ENCODE measurements at places on chromosomes 2 and 18.

GRCh38 chr2:127074358-127074757 is 32.6 kb downstream of the BIN1 start:
- no peak for DNase-seq

- no peak for DNase-seq
Observed at GRCh38 chr2:148742373-148742772, 97.8 kb downstream of the EPC2 start.

DNA sequence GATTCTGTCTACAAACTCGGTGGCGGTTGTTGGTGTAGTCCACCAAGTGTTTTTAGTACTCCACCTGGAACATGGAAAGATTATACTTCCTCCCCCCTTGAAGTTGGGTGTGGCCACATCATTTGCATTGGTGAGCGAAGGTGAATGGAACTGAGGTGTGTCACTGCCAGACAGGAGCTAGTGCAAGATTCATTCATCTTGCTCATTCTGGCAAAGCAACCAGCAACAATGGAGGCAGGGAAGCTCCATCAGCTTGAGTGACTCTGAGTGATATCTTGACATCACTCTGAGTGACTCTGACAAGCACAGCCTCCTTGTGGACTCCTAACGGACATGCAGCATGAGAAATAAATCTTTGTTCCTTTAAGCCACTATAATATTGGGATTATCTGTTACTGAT is 54.7 kb upstream of the SLC1A4 start:
- peak; percentile 18 for DNase-seq

DNA sequence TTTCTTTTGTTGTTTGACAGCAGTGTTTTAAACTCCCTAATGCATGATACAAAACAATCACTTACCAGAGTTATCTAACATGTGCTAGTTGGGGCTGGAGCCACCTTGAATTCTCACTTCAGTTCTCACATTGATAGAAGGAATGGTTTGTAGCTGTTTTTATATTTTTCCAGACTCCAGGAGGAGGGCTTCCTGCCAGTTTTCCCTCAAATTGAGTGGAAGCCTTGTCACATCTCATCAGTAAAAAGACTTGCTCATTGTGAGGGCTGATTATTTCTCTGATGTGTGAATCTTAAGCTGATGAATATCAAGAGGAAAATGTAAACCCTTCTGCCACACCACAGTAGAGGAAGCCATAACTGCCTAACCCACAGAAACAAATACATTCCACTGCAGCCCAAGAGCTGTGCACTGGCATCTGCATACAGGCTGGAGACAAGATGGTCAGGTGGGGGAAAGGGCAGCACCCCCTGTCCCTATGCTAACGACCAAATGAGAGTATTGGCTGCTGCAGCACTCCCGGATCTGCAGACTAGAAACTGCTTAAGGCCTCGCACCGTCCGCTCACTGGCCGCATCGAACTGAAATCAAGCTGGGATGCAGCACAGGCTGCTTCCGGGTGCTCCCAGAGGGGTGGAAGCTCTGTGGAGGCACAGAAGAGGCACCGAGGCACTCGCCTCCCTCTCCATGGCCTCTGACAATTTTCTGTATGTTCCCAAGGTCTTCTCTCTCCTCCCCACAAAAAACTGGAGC is 73.7 kb upstream of the TPO start:
- no peak for DNase-seq

DNA sequence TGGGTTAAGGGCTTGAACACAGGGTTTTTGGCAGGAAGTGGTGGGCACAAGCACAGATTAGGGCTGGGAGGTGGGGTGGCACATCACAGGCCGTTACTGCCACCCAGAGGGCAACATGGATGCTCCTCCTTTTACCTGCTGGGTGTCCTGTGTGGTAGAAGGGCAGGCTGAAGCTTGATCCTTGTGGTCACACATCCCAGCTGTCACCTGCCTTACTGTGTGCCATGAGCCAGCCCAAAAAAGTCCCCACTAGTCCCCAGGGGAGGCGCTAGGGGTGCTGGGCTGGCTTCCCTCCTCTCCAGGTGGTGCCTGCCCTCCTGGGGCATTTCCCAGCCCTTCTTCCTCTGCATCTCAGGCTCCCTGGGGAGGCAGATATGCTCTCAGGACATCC is 50.5 kb upstream of the ALPP start:
- no peak for DNase-seq

DNA sequence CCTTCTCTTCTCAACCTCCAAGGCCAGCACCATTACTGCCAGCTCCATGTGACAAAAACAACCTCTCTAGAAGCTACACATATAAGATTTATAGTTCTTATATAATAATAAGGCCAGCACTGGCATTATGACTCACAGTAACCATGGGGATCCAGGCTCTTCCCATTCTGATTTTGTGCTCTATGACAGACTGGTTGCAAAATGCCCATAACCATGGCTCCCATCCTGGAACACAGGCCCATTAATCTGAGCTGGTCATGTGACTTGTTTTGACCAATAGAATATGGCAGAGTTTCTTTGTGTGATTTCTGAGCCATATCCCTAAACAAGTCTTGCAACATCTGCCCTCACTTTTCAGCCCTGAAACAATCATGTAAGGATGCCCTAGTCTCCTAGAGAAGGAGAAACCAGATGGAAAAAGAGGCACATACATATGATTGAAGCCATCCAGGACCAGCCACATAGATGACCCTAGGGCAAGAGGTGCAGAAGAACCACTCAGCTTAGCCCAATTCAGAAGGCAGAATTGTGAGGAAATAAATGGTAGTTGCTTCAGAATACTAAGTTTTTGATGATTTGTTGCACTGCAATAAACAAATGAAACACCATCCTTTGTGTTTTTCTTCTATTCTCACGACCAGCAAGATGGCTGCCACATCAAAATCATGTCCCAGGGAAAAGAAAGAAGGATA is 173.9 kb downstream of the SUCLG1 start:
- DNase-seq, result no peak

- no peak for DNase-seq
Observed at GRCh38 chr2:233597522-233597921, 19.9 kb upstream of the UGT1A8 start.

DNA sequence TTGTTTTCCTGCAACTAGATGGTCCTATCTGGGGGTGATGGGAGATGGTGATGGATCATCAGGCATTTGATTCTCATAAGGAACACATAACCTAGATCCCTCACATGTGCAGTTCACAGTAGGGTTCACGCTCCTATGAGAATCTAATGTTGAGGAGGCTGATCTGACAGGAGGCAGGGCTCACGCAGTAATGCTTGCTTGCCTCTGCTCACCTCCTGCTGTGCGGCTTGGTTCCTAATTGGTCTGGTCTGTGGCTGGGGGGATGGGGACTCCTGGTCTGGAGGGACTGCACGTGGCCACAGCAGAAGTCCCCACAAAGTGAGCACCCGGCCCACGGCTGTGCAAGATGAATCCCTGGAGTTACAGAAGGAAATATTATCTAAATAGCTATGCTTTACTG is 11.3 kb downstream of the MC5R start:
- no peak for DNase-seq

DNA sequence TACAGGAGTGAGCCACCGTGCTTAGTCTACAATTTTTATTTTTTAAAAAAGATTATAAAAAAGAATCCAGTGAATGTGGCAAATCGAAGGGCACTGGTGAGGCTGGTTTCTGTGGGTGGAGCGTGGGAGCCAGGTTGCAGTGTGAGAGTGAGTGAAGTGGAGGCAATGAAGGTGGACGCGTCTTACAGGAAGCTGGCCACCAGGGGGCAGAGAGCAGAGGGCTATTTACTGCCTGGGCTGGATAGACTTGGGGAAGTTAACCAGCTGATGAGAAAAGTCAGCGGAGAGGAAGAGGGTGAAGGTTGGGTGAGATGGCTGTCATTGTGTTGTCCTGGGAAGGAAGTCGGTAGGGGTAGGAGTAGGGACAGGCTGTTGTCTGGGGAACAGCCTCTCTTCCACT is 6.8 kb downstream of the SCTR start:
- DNase-seq, result peak; percentile 79

DNA sequence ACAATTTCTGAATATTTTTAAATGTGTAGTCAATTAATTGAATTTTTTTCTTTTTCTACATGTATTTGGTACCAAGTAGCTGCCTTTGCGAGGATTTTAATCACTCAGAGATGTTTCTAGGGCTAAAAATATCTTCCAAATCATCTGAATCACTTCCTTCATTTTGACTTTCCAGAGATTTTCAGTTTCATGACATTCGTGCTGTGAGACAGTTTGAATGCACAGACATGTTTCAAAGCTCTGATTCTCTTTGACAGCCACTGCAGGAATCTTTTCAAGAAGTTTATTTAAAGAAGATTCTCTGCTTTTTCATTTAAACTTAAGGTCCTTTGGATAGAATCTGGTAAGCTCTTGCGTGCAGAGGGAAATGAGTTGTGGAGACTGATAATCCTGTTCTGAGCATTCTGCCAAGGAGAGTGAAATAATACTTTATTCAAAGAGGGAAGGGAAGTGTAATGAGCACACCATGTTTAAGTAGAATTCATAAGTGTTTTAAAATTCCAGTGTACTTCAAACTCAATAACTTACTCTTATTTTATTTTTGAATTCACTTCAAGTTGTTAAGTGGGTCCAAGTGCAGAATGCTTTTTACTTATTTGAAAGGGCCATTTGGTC is 9.7 kb downstream of the CYBRD1 start:
- DNase-seq, result no peak

DNA sequence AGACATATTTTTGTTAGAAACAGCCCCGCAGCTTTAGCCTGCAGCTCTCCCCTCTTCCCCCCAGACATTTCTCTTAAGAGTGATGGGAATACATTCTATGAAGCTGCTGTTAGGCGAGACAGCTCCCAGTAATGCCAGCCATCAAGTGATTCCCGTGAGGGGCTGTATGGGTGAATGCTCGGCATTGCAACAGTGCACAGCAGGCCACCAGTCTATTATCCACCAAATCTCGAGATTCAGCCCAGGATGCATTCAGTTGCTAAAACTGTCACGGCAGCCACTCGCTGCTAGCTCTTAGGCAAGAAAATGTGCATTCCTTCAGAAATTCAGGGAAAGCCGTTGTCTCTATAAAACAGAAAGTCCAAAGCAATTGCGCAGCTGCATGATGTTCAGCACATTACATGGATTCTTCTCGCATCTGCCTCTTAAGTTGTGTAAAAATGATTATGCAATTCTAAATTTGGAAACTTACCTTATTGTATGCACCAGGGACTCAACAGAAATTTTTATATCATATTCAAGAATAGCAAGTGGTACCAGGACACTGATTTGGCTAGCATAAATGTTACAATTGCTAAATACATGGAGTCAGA is 211.3 kb upstream of the ARL4C start:
- no peak for DNase-seq

GRCh38 chr18:10430677-10431076 is 23.8 kb upstream of the APCDD1 start:
- no peak for DNase-seq

- no peak for DNase-seq
Observed at GRCh38 chr2:222909286-222909685, 48.5 kb downstream of the ACSL3 start.

GRCh38 chr2:164785457-164785856 is 56.2 kb downstream of the COBLL1 start:
- DNase-seq, result no peak

- no peak for DNase-seq
Observed at GRCh38 chr2:96273763-96274162, 7.7 kb downstream of the CIAO1 start.

DNA sequence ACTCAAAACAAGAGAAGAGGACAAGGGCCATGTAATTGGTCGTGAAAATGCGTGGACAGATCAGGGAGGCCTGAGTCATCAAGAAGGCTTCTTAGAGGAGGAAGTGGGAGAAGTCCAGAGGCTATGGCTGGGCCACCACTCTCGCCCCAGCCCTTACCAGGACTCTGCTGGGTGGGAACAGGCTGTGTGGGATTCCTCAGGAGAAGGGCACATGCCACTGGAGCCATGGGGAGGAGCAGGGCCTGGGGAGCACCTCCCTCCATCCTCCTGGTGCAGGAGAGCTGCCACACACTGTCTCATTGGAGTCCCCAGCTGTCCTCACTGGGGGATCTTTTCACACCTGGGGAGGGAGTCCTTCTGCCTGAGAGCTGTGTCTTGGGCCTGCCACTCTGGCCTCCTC is 9.4 kb upstream of the RALB start:
- peak; percentile 87 for DNase-seq

GRCh38 chr2:71463342-71463654 is 9.9 kb downstream of the DYSF start:
- DNase-seq, result peak; percentile 23

DNA sequence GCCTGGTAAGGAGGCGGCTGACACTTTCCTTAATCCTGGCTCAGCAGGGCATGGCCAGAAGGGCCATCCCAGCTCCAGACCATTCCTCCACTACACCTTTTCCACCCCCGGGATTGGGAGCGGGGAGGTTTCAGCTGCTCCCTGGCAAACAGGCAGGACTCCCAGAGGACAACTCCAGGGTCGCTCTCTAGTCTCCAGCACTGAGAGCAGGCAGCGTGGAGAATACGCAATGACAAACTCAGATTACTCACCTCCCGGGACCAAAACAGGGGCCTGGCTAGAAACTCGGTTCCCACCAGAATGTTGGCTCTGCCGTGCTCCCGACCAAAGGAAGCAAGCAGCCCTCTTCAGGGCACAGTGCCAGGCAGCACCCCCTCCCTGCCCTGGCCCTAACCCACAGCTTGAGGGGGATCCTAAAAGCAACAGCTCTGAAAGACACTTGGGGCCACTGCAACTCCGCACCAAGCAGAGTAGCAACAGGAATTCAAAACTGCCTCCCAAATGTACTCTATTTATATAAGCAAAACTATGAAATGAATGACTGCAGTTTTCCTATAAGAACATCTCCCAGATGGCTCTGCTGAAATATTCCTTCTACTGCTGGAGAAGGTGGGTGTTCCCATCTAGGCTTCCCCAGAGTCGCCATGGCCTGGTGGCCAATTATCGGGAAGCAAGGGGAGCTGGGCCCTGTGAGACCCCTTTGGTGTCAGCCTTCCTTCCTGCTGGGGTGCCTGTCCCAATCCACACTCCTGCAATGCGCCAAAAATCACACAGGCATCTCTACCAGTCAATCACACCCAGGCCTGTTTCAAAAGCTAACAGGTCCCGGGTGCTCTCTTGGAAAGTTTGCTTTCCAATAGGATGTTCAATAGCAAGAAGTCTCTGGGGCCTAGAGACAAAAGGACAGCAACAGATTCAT is 61.2 kb upstream of the POMC start:
- DNase-seq, result peak; percentile 71

DNA sequence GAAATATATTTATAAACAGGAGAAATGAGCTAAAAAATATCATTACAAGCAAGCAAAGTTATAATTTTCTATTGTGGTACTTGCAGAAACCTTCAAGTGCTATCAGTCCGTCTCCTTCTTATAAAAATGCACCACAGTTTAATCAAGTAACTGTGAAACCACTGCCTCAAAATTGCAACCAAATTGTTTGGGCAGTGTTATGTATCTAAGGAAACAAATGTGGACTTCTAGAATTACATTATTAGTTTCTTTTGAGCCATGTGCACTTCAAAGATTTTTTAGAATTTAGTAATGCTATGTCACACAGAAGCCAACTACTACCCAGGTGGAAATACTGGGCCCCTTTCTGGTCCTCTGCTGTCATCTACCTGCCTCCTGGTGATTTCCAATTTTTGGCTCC is 495.6 kb downstream of the NYAP2 start:
- DNase-seq, result no peak

DNA sequence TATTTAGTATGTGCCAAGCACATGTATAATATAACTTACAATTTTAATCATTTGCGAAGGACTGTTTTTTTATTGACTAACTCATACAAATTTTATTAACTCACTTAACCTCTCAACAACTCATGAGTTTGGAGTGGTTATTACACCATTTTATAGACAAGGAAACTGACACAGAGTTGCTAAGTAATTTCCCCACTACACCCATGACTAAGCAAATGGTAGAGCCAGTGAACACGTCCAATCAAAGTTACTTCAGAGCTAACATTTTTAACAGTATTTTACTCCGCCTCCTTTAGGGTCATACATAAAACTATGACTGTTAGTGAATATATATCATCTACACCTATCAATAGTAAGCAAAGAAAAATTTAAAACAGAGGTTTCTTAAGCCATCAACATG is 556.7 kb upstream of the FSIP2 start:
- no peak for DNase-seq

Data from islet precursor cell (in vitro differentiated cells).